ENCODE measurements at places on chromosomes 6 and 20.

DNA sequence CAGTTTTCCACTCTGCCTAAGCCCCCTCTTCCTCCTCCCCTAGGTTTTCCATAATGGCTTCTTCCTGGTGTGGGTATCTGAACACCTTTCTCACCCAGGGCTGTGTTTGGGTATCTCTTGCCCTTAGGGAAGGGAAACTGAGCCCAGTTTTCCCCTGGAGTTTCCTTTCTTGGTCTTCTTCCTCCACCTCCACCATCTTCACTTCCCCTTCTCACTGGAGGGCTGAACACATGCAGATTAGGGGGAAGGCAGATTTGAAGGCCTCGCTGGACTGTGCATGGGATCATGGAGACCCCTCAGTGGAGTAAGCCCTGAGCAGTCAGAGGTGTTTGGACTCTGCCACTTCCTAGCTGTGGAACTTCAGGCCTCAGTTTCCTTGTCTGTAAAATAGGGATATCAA is 27.8 kb downstream of the FOXP4 start:
- no peak for DNase-seq

DNA sequence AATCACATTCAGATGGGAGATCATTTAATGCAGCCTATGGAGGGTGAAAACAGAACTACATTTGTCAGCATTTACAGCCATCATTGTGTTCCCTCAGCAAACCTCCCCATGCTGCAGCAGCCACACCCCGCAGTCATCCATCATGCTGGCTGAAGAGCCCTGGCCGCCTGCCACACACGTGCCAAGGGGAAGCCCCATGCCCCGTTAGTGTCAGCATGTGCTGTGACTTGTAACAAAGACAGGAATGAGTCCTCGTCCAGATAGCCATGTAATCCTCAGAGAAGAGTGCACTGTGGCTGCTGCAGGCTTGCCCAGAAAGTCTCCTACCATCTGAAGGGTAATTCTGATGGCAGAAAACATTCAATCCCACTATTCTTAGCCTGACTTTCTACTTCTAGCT is 1097.8 kb downstream of the KIF16B start:
- no peak for DNase-seq

- DNase-seq = no peak
Observed at GRCh38 chr6:137472641-137473137, 21.5 kb downstream of the OLIG3 start.

DNA sequence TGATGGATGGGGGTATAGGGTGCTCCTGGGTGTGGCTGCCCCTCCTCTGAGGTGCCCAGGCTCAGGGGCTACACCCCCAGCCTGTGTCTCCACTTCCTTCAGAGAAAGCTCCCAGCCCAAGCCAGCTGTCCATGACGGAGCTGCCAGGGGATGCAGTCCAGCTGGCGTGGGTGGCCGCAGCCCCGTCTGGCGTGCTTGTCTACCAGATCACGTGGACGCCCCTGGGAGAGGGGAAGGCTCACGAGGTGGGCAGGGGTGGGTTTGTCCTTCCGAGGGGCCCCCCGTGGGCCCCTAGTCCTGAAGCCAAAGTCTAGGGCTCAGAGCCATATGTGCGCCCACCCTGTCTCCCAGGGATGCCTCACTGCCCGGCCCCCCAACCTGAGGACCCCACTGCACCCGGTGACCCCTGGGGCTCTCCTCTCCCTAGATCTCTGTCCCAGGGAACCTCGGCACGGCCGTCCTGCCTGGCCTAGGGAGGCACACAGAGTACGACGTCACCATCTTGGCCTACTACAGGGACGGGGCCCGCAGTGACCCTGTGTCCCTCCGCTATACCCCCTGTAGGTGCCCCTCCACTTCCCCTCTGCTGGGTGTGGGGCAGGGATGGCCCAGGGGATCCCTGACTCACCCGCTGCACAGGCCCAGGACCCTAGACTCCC is 19.8 kb downstream of the COL20A1 start:
- DNase-seq = no peak

DNA sequence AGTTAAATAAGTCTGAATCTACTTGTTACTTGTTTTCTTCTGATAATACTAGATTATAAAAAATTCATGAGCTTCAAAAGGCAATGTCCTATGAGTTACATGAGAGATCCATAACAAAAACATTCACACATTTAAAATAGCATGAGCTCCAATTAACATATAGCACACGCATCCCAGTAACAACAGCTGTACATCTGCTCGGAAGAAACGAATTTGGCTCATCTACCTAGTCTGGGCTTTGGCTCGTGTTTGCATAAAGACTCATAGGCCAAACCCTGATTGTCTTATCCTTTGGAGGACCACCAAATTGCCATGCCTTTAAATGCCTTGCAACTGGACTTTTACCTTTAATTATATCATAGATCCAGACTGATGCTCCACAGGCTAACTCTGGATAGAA is 259.7 kb upstream of the CHD6 start:
- DNase-seq = no peak

DNA sequence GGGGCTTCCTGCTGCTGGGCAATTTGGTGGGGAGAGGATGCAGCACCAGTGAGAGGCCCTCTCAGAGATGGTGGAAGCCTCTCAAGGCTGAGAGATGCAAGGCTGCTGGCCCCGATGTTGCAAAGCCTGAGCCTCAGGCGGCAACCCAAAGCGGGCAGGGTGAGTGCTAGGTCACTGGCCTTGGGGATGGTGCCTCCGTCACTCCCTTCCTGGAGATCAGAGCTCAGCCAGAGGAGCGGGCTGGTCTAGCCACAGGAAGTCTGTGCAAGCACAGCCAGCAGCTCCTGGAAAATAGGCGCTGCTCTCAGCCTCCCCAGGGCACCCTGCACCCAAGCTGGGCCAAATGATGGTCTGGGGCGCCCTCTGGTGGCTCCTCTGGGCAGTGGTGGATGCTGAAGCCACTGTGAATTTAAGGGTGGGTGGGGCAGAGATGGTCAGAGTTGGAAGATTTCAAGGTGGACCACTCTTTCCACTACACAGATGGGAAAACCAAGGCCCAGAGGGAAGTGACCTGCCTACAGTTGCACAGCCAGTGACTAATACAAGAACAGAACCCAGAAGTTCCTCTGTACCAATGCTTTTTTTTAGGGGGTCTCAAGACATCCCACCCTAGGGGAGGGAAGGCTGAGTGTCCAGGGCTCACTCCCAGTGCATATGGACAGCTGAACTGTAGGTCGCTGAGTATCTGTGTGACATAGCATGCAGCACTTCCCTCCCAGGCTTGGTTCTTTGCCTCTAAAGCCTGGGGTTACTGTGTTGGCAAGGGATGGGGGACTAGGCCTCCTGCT is 20.8 kb downstream of the C20orf203 start:
- peak; percentile 84 for DNase-seq

- DNase-seq = no peak
Observed at GRCh38 chr6:126015863-126016262, 29.5 kb downstream of the TRMT11 start.

- DNase-seq = peak; percentile 42
Observed at GRCh38 chr20:36461600-36462439, 79.5 kb upstream of the MYL9 start.

DNA sequence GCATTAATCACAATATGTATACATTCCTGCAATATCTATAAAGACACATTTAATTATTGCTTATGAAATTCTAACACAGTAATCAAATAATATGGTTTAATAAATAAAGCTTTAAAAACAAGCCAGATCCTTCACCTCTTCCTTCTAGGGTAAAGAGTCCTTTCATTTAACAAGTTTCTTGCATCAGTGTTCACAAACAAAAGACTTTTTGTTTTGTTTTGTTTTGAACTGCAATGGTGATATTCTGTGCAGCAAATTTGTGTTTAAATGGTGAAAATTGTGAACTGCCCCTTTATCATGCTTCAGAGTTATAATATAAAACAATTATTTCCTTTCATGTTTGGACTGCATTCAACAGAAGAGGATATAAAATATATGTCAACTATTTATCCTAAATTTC is 177.3 kb downstream of the EPHA7 start:
- no peak for DNase-seq

DNA sequence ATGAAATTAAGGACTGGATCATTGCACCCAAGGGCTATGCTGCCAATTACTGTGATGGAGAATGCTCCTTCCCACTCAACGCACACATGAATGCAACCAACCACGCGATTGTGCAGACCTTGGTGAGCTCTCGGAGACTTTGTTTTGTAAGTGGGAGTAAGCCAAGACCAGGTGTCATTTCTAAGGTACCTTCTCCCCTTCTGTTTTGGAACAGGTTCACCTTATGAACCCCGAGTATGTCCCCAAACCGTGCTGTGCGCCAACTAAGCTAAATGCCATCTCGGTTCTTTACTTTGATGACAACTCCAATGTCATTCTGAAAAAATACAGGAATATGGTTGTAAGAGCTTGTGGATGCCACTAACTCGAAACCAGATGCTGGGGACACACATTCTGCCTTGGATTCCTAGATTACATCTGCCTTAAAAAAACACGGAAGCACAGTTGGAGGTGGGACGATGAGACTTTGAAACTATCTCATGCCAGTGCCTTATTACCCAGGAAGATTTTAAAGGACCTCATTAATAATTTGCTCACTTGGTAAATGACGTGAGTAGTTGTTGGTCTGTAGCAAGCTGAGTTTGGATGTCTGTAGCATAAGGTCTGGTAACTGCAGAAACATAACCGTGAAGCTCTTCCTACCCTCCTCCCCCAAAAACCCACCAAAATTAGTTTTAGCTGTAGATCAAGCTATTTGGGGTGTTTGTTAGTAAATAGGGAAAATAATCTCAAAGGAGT is 30.4 kb downstream of the TXNDC5 start:
- DNase-seq = no peak

DNA sequence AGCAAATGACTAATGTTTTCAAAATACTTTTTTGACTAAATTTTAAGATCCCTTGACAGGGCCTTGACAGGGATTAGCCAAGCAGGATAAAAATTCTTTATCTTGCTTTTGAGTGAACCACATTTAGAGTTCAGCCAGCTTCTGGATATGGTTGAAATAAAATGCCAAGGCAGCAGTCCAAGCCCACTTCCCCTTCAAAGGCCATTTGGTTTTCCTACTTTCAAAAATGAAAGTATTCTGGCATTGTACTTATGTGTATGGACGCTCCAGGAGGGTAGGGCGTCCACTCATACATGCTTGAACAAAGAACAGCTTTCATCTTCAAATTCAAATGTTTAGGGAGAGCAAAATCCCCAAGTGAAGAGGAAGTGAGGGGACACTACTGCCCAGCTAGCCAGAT is 82.3 kb upstream of the BCLAF1 start:
- DNase-seq = no peak

DNA sequence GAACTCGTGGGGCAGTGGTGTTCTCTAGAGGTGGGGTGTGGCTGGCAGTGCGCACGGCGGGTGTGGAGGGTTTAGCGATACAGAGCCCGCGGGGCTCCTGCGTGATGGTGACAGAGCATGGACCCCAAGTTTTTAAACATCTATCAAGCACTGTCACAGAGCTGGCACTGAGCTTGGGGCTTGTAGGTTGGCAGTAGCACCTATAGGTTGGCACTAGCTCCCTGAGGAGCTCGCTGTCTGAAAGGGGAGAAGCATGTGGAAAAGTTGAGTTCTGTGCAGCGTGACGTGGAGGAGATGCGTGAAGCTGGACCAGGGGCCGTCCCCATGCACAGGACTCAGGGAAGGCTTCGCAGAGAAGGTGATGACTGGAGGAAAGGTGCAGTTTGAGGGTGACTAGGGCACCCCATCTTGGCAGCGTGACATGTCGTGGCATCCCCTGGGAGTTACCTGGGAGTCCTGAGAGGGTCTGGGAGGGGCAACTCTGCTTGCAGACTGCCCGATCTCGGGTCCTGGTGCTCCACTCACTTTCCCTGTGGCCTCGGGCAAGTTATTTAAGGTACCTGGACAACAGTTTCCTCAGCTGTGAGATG is 122.0 kb downstream of the CDH4 start:
- no peak for DNase-seq

GRCh38 chr6:151016107-151016506 is 150.6 kb downstream of the MTHFD1L start:
- no peak for DNase-seq

DNA sequence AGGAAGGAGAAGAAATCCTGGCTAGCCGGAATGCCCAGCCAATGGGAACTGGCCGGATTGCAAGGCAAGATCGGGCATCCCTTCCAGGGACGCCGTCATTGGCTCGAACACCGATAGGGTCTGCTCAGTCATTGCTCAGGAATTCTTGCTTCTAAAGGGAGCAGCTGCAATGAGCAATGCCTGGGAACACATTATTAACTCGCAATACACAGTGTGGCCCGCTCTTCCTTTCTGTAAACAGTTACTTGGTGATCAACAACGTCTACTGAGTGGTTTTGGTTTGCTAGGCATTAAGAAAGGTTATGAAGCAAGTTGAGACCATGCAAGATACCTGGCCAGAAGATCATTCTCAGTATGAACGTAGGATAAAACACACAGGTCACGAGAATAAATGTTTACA is 165.4 kb upstream of the CITED2 start:
- DNase-seq = no peak

GRCh38 chr6:18207438-18207837 is 52.2 kb downstream of the KDM1B start:
- no peak for DNase-seq

DNA sequence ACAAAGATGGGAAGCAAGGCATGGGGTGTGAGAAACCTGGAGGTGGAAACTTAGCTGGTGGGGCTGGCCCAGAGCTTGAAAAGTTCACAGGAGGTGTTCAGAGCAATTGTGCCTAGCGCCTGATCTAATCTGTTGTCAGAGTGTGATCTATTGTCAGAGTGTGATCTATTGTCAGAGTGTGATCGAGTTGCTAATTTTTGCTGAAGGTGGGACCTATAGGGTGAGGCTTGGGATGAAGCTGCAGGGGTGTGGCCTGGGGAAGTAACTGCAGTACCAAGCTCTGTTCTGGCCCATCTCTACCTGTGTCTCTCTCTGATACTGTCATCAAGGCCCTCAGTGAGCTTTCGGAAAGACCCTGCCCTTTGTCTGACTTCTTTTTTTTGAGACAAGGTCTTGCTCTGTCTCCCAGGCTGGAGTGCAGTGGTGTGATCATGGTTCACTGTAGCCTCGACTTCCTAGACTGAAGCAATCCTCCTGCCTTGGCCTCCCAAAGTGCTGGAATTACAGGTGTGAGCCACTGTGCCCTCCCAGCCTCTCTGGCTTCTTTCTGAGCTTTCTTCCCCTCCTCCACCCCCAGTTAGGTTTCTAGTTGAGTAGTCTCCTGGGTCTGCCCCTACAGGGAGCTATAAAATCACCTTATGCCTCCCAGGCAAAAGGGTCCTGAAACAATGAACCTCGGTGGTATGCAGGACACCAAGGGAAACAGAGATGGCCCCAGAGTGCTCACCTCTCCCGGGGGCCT is 150.8 kb upstream of the RNF24 start:
- no peak for DNase-seq

DNA sequence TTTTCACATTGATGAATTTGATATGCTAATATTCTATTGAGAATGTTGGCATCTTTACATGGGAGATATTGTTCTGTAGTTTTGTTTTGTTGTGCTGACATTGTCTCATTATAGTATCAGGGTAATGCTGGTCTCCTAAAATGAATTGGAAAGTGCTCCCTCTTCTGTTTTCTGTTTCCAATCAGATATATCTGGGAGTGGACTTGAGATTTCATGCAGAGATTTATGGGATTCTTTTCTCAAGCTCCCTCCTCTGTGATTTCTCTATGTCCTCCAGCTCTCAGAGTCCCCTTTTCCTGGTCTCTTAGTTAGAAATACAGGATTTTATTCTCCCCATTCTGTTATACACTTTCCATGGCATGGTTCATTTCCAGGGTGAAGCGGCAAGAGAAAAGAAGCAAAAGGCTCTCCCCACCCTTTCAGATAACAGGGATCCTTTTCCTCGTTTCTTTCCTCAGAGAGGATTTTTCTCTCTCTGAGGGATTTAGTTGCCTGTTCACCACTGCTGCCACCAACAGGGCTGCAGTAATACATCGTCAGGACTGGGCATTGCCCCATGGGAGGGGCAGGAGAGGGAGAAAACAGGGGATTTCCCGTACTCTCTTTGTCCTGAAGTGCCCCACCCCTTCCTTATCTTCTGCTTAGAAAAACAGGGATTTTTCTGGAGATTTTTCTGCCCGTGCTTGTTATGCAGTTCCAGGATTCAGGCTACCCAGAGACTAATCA is 59.3 kb upstream of the STMND1 start:
- no peak for DNase-seq
